ENCODE measurements at places on chromosomes 5 and 9.
A peak's percentile ranks its signal among the peaks of the same experiment; 100 is the strongest.

DNA sequence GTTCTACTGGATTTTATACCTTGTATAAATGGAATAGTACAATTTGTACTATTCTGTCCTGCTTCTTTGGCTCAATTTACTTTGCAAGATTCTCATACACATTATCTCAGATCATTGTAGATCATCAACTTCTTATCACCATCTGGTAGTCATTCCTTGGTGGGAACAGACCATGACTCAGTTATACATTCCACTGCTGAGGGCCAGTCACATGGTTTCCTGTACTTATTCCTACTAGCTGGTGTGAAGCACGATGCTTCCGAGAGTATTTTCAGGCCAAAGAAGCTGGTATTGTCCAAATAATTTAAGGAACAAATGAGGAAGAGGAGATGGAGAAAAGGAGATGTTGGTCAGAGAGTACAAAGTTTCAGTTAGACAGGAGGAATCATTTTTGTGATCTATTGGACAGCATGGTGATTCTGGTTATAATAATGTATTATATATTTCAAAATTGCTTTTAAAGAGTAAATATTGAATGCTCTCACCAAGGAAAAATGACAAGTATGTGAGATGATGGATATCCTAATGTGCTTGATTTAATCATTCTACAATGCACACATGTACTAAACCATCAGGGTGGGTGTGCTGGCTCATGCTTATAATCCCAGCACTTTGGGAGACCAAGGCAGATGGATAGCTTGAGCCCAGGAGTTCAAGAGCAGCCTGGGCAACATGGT, 124.1 kb downstream of the SYK start:
- no peak for DNase-seq

- DNase-seq, result no peak
Observed at GRCh38 chr9:751137-752051, 90.1 kb upstream of the DMRT1 start.

DNA sequence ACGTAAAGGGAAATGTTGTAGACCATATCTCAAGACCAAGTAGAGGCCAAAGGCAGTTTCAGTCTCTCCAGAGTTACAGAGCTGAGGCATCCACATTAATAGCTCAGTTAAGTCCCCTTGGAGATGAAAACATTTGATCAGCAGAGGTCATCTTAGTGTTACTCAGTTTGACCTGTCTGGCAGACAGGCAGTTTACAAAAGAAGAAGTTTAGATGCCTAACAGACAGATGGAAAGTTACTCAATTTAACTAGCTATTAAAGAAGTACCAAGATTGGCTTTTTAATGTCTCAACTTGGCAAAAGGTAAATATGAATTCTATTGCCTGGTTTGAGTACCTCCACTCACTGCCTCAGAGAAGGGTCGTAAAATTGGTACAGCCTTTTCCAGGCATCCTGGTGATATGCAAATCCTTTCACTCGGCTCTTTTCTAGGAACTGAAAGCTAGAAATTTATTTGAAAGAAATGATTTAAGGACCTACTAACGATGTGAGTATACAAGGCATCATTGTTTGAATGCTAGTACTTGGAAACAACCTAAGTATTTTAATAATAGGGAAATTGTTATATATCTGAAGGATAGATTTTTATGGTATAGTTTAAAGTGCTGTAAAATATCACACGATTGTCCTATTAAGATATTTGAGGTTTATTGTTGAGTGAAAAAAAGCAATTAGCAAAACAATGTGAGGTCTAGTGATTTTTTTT, 14.8 kb downstream of the ACO1 start:
- DNase-seq, result no peak

DNA sequence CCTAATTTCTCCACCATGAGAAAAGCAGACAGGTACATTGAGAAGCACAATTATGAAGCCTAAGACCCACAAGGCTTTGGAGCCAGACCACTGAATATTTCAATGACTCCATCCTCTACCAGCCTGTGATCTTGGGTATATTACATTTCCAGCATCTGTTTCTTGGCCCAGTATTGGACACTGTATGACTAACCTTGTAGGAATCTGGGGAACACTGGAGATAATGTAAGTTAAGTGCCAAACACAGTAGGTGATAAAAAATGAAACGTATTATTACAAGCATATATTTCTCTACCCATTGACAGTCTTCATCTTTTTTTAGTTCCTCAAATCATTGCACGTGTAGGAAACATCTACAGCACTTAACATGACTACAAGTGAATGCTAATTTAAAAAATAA, 28.6 kb upstream of the FEM1C start:
- DNase-seq, result no peak

DNA sequence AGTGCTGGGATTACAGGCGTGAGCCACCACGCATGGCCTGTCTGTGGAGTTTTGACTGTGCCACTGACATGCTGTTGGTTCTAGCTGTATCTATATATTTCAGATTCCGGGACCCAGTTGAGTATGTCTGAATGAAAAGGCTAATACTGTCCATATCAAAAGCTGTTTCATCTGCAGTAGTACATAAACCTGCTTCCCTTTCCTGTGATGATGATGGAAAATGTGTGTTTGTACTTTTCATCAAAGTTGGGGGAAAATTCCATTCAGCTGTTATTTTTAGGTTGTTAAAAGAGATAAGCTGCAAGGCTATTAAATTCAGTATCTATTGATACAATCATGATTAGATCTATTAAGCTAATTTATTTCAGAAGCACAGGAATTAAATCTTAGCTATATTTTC, 237.6 kb upstream of the ADAMTSL1 start:
- no peak for DNase-seq

DNA sequence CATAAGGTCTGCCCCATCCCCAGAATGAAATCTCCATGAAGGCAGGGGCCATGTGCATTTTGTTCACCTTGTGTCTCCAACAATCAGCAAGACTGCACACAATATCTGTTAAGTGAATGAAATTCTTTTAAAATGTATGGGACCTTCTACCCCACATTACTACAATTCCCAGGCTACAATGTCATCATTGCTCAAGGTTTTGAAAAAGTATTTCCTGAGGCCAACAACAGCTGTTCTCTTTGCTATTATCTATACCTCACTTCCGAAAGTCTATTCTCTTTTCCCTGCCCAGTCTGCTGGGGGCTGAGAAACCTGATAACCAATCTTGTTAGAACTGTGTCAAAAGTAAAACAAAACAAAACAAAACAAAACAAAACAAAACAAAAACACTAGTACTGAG, 29.2 kb downstream of the HOMER1 start:
- DNase-seq, result no peak

DNA sequence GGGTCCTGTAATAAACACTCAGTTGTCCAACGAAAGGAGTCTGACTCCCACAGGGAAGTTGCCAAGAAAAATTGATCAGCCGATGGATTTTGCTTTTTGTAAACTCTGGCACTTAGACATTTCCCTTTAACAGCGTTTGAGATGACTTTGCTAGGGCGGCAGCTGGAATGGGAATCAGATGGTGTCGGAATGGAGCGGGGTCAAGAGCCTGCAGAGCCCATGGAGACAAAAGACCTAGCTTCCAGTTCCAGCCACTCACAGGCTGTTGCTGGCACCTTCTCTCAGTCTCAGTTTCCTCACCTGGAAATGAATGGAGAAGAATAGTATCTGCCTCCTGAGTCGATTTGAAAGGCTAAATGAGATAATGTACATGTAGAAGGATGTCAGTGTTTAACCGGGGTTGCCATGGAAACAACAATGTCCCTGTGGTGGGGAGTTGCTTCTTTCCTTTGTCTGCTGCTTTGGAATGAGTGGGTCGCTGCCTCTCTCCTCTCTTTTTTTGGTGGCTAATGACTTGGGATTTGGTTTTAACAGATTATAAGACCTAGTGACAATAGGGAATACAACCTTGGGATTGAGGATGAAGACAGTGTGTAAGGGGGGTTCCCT, 137.4 kb downstream of the GAS1 start:
- DNase-seq, result no peak

GRCh38 chr5:8033261-8033660, 164.3 kb downstream of the MTRR start:
- DNase-seq, result no peak

- peak; percentile 76 for DNase-seq
Observed at GRCh38 chr9:127921557-127922120, 4.8 kb upstream of the ST6GALNAC4 start.

DNA sequence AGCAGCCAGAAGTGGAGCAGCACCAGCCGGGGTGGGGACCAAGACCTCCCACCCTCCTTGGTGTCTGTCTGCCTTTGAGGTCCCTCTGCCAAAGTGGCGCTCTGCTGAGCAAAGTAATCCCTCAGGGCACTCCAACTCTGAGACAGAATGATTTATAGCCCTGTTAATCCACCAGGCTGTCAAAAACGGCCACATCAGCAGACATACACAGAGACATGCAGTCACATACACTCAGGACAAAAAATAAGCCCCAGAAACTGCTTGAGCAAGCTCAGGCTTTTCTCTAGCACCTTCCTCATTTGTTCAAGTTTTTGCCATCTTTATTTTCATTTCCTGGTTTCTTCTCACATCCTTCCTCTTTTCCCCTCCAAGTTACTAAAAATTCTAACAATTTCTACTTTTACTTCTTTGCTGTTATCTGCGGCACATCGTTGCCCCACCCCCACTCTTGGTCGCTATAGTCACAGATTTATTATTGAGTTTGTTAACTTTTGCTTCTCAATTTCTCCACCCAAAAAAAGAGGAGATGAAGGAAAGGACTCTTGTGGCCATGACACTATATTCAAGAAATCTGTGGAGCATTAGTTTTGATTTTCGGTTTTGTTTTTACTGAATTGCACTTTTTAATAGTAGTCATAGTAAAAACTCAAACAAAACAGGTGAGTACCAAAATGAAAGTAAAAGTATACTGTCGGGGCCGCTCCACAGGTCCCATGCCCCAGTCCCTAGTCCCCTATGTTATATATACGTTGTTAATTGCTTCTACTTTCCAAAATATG, 17.4 kb upstream of the ADRB2 start:
- no peak for DNase-seq

GRCh38 chr5:124891179-124891578, 144.7 kb upstream of the ZNF608 start:
- DNase-seq, result no peak

- DNase-seq, result no peak
Observed at GRCh38 chr5:96342581-96342980, 90.5 kb downstream of the PCSK1 start.

DNA sequence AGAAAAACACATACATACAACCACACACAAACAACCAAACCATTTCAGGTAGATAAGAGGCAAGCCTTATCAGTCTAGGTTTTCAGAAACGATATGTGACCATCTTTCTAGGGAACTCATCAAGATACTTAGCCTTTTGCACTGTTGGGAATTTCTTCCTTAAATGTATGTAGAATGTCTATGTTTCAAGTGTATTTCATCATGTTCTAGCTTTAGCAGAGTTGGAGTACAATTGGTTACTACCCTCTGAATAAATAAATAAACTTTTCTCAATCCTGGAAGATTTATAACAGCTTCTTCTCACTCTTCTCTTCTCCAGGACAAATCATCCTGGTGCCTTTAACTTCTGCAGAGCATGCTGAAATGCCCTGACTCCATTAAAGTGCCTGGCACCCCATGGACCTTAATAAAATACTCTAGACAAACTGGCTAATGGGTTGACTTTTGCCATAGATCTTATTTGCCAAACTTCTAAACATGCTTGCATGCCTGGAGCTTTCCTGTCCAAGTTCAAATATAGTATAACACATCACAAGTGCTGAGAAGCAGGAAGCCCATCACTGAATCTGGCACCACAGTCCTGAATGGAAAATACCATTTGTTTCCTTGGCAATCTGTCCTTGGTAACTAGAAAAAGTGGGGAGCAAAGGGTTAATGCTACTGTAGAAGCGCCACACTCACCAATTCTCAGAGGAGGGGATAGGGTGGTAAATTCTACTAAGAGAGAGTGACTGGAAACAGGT, 33.1 kb upstream of the ZNF462 start:
- DNase-seq, result no peak

DNA sequence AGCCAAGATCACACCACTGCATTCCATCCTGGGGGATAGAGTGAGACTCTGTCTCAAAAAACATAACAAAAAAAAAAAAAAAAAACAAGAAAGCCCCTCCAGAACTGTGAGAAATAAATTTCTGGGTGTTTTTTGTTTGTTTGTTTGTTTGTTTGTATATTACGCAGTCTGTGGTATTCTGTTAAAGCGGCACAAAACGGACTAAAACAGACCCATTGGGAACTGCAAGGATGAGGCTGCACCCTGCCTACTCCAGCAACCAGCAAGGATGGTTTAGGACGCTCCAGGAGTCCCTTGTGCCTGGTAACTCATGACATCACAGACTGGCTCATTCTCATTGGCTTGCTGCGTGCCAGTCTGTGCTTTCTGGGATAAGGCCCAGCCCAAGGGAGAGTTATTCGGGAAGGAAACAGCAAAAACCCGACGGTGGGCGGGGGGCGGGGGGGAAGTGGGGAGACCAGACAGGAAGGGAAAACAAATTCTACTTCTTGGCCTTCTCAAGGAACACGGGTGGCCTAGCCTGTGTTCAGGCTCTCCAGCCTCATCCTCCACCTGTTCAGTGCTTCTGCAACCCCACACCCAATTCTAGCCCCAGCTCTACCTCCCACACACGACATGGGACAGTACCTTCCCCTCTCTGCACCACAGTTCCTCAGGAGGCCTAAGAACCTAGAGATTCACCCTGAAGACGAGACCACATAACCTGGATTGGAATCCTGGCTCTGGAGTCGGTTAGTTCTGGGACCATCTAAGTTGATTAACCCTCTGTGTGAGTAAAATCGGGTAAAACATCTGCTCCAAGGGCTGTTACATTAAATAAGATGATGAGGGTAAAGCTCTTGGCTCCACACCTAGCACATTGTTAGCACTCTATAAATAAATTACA, 2.8 kb downstream of the CD74 start:
- peak; percentile 24 for DNase-seq

- DNase-seq, result no peak
Observed at GRCh38 chr9:91534374-91534773, 110.7 kb upstream of the NFIL3 start.

DNA sequence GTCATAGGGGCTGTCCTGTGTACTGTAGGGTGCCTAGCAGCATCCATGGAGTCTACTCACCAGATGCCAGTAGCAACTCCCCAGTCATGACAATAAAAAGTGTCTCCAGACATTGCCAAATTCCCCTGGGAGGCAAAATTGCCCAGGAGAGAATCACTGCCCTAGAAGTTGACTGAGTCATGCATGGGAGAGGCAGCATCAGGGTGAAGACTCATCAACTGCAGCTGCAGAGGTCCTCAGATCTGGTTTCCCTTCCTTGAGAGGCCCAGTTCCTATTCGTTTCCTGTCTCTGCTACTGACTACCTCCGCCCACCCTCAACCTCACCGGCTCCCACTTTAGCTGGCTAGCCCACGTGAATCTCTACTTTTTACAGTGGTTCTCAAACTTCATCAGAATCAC, 88.6 kb upstream of the AGXT2 start:
- DNase-seq, result no peak

DNA sequence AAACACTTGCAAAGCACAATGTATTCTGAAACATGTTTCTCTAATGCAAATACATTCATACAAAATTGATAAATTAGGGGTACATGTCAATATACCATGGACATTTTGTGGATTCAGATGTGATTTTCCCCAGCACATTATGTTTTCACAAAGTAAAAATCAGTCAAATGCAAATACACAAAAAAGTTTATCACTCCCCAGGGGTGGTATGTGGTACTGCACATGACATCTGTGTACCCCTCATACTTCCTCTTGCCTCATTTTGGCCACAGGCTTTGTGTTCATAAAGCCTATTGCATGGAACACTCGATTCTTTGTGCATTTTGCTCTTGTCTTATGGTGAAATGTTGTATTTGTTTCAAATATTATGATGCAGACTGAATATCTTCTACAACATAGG, 116.8 kb upstream of the PDE4D start:
- DNase-seq, result no peak

All from stimulated activated CD4-positive, alpha-beta T cell treated with anti-CD3 and anti-CD28 coated beads, Interleukin-12 subunit alpha, Interleukin-12 subunit beta, amount 100 ng/mL, for 24 hours (primary cell).